Stimulated activated CD4-positive, alpha-beta T cell treated with anti-CD3 and anti-CD28 coated beads, Interleukin-4, amount 100 ng/mL, for 24 hours (primary cell): ENCODE measurements at places on chromosomes 5 and 9.
A peak's percentile ranks its signal among the peaks of the same experiment; 100 is the strongest.

GRCh38 chr5:67672636-67673035 lies 476.0 kb upstream of the CD180 start:
- DNase-seq, result no peak

DNA sequence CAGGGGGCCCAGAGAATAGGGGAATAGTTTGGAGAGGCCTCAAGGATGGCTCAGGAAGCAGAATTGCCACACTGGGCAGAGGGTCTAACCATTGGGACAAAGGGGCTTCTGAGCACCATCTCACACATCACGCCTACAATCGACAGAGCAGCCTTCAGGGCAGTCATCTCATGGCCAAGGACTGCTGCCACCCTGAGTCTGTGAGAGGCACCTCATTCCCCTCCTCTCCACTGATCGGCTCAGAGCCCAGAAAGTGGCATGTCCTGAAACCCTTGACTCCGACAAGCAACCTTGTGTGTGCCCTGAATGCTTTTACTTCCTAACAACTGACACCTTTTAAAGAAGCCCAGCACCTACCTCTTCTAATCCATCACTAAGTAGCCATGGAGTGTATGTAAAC lies 128.9 kb upstream of the PTPN3 start:
- DNase-seq, result no peak

DNA sequence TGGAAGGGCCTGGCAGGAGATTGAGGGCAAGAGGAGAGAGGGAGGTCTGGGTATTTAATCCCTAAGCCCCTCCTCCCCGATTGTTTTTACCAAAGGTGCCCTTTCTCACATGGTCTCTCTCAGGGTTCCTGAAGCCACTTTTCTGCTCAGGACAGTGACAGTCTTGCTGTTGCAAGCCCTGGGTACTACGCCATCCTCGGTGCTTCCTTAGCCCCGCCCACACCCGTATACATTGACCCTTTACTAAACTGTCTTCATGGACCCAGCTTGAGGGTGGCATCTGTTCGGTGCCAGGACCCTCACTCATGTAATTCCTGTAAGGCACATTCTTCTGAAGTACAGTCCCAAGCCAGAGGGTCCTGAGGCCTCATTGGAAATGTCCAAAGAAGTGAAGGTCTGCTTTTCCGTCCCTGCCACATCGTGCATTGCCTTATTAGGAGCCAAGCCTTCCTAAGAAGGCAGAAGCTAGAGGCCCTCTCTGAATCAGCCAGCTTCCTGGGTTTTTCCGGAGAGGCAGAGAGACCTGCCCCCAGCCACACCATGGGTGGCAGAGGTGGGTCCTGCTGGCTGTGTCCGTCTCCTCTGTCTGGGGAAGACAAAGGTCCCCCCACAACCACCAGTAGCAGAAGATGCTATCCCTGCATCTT lies 1.9 kb upstream of the SH3PXD2B start:
- DNase-seq, result no peak

DNA sequence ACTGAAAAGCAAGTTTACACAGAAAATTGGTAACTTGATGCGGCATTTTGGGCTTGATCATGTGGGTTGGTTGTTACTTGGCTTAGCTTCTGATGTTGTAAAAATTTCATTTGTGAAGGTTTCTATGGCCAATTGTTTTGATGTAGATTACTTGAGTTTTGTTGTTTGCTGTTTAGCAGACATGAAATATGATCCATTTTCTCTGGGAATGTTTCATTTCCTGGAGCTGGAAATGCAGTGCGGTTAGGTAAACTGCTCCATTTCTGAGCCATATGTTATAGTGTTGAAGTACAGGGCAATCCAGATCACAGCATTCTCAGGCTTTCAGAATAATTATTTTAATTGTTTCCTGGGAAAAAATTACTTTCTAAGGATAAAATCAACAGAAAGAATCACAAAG lies 396.9 kb downstream of the ENC1 start:
- DNase-seq, result no peak

DNA sequence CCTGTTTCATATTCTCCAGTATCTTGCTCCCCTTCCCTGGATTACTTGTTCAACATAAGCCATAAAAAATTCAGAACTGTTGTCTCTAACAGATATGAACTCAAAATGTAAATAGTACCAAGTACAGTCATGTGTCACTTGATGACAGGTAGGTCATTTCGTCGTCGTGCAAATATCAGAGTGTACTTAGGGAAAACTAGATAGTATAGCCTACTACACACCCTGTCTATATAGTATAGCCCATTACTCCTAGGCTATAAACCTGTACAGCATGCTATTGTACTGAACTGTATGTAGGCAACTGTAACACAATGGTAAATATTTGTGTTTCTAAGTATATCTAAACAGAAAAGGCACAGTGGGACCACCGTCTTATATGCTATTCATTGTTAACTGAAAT lies 39.1 kb downstream of the SMIM15 start:
- no peak for DNase-seq

DNA sequence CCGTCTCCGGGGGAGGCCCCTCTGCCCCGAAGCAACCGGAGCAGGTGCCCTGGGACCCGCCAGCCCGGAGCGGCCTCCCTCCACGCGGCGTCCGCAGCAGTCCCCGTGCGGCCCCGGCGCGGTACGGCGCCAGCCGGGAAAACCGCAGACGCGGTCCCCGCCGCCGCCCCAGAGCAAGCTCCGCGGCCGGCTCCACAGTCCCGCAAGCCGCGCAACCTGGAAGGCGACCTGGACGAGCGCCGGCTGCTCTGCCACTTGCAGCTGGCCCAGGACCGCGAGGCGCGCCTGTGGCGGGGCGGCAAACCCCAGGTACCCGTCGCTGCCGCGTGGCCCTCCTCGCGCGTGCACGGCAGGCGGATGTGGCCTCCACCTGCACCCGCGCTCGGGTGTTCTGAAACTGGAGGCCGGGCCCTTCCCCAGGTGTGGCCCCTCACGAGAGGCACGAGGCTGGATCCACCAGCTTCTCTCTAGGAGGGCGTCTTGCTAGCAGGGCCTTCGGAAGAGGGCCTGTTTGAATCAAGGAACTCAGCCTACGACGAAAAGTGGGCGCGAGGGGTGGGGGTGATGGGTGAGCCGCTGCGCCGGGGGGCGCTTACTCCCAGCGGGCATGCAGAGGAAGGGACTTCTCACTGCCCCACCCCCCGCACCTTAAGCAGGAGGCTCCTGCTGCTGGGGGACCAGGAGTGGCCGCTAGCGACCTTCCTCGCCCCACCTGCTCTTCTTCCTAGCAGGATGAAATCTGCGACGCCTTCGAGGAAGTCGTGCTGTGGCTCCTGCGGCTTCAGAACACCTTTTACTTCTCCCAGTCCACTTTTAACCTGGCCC lies 602 bp downstream of the CCNI2 start:
- peak; percentile 41 for DNase-seq
